ENCODE measurements at places on chromosomes 2 and 18.

DNA sequence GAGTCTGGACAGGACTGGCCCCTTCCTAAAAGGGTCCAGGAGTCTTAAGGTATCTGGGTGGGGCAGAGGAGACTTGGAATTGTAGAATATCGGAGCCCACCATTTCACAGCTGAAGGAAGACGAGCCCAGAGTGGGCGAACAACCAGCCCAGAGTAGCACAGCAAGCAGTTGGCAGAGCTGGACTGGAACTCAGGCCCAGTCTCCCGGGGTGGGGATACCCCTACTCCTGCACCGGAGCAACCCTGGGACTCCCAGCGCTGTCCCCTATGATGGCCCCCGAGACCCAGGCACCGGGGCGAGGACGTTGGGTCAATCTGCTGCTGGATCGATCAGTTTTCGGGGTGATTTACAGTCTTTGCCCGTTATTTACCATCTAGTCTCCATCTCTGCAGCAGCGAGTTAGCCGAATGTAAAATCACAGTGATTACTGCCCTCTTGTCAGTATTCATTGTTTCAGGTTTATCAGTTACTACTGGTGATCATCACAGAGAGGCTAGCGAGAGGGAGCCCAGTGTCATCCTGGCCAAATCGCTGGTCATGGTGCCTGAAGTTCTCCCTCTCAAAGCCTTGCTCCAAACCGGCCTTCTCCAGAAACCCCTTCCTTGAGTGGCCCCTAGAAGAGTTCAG is 75.3 kb downstream of the SMAD7 start:
- DNase-seq: no peak

DNA sequence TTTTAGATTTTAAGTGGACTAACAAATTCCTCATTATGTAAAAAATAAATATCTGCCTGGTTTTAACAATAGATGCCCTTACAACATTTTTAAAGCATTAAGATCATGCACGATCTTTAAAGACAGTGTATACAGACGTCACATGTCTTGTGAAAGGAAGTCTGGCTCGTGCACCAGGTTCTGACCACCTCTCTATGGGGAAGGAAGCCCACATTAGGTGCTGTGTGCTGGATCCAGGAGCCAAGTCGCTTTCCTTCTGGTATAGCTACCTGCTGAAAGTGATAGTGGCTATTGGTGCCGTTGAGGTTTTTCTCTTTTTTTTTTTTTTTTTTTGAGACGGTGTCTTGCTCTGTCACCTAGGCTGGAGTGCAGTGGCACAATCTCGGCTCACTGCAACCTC is 116.5 kb downstream of the NCK2 start:
- no peak for DNase-seq

- no peak for DNase-seq
Observed at GRCh38 chr2:225566798-225567197, 167.3 kb downstream of the NYAP2 start.

- no peak for DNase-seq
Observed at GRCh38 chr18:13989199-13989598, 73.9 kb upstream of the MC2R start.

GRCh38 chr2:38975042-38975441 is 85.4 kb downstream of the ARHGEF33 start:
- no peak for DNase-seq

Measured in neural crest cell (in vitro differentiated cells).